Activated T-helper 2 cell treated with anti-CD3 and anti-CD28 coated beads, Interferon-gamma antibody, Interleukin-2, Interleukin-4, amounts not matched to agents 10 μg/mL and 5 μg/mL and 100 μg/mL, durations not matched to agents 14 hours and 24 hours and 36 hours (primary cell): ENCODE measurements at places on chromosomes 3 and 15.

- H3K27me3 ChIP-seq: peaks cover 2% of the 10 kb centered on the region
- DNase-seq: no peak
- H3K4me3 ChIP-seq: no peak overlapping the region
- no peaks in the 10 kb centered on the region for H3K4me1 ChIP-seq
- no peaks in the 10 kb centered on the region for H3K36me3 ChIP-seq
- H3K27ac ChIP-seq: no peak overlapping the region
Measured at GRCh38 chr3:67302489-67302888, 304.4 kb downstream of the KBTBD8 start.

DNA sequence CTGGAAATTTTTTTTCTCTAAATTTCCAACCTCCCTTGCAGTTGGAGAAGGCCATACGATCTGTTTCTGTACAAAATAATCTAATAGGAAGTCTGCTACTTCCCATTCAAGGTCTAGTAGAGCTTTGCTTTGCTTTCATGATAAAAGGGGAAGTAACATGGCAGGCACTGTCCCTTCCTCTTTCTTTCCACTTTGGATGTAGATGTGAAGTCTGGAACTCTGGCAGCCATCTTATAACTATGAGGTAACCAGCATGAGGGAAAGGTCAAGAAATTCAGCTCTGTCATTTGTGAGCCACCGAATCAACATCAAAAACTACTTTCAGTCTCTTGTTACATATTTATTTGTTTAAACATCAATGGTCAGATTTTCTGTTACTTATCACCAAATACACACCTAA is 156.3 kb downstream of the MTHFS start:
- H3K4me1 ChIP-seq: no peaks in the 10 kb centered on the region
- DNase-seq: no peak
- H3K27me3 ChIP-seq: peaks cover 9% of the 10 kb centered on the region

GRCh38 chr3:133949438-133949837 is 53.8 kb upstream of the RAB6B start:
- no peaks in the 10 kb centered on the region for H3K4me1 ChIP-seq
- DNase-seq: no peak
- H3K36me3 ChIP-seq: no peaks in the 10 kb centered on the region
- H3K4me3 ChIP-seq: no peak overlapping the region
- H3K27ac ChIP-seq: no peak overlapping the region

DNA sequence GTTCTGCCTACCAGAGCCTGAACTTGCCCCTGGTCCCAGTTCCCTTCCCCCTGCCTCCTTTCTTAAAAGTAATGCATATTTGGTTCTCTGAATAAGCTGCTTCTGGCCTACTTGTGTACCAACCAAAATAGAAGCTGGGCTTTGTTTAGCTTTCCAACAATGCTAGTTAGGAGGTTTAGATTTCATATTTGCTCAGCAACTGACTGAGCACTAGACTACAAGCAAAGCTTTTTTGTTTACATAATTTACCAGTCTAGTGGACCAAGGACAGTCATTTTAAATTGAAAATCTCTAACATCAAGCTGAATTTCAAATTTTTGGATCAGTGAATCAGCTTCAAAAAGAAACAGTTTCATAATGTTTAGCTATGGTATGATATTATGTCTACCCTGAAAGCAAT is 331.2 kb downstream of the ULK4 start:
- no peak overlapping the region for H3K27ac ChIP-seq
- no peak overlapping the region for H3K4me3 ChIP-seq
- H3K4me1 ChIP-seq: no peaks in the 10 kb centered on the region
- no peaks in the 10 kb centered on the region for H3K27me3 ChIP-seq
- H3K36me3 ChIP-seq: no peaks in the 10 kb centered on the region

GRCh38 chr3:178275793-178276192 is 260.4 kb upstream of the KCNMB2 start:
- H3K27ac ChIP-seq: no peak overlapping the region
- H3K4me3 ChIP-seq: no peak overlapping the region
- no peak for DNase-seq
- H3K4me1 ChIP-seq: no peaks in the 10 kb centered on the region
- no peaks in the 10 kb centered on the region for H3K36me3 ChIP-seq
- no peaks in the 10 kb centered on the region for H3K27me3 ChIP-seq

- H3K27me3 ChIP-seq: no peaks in the 10 kb centered on the region
- H3K36me3 ChIP-seq: no peaks in the 10 kb centered on the region
- no peak overlapping the region for H3K4me3 ChIP-seq
- no peak for DNase-seq
Measured at GRCh38 chr3:27910456-27910855, 188.3 kb upstream of the EOMES start.

DNA sequence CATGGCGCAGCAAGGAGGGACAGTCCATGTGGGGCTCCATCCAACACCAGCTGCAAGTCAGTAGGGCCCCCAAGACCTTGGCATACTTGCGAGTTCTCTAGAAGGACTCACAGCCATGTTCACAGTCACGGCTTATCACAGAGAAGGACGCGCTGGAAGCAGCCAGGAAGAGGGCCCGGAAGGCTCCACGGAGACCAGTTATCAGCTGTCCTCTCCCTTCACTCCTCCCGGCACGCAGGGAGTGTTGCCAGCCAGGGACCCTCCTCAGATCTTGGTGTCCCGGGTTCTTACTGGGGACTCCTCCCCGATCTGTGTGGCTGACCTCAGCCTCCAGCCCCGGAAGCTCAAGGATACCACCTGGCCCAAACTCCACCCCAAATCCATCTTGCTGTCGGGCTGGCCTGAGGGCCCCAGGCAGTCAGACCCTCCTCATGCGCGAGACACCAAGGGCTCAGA is 68.0 kb downstream of the SLTM start:
- no peaks in the 10 kb centered on the region for H3K36me3 ChIP-seq
- H3K27me3 ChIP-seq: no peaks in the 10 kb centered on the region
- DNase-seq: no peak
- no peak overlapping the region for H3K4me3 ChIP-seq
- no peak overlapping the region for H3K27ac ChIP-seq

DNA sequence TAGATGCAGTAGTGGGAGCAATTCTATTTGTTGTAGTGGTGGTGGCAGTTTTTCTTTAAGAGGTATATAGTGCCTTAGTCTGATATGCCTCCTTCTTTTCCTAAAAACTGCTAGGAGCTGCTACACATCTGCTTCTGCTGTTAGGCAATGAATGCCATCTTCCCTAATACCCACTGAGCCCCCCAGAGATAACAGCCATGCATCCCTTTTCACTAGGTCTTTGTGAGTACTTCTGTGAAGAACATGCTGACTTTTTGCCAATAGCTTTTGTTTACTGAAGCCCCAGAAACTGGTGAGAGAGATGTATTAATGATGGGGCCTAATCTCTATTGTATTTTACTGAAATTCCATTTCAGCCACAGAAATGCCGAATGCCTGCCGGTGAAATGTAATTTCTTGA is 92.6 kb upstream of the CHL1 start:
- no peak overlapping the region for H3K4me3 ChIP-seq
- no peaks in the 10 kb centered on the region for H3K36me3 ChIP-seq
- no peak overlapping the region for H3K27ac ChIP-seq
- H3K4me1 ChIP-seq: no peaks in the 10 kb centered on the region
- no peak for DNase-seq
- no peaks in the 10 kb centered on the region for H3K27me3 ChIP-seq

- H3K4me1 ChIP-seq: no peaks in the 10 kb centered on the region
- H3K36me3 ChIP-seq: no peaks in the 10 kb centered on the region
- no peaks in the 10 kb centered on the region for H3K27me3 ChIP-seq
- DNase-seq: no peak
- H3K27ac ChIP-seq: no peak overlapping the region
Measured at GRCh38 chr3:42292009-42292408, 26.0 kb upstream of the CCK start.

- H3K4me1 ChIP-seq: no peaks in the 10 kb centered on the region
- no peak overlapping the region for H3K27ac ChIP-seq
- H3K4me3 ChIP-seq: no peak overlapping the region
- H3K27me3 ChIP-seq: peaks cover 33% of the 10 kb centered on the region
- H3K36me3 ChIP-seq: peaks cover 9% of the 10 kb centered on the region
Measured at GRCh38 chr3:129046732-129047552, 13.6 kb upstream of the GP9 start.

DNA sequence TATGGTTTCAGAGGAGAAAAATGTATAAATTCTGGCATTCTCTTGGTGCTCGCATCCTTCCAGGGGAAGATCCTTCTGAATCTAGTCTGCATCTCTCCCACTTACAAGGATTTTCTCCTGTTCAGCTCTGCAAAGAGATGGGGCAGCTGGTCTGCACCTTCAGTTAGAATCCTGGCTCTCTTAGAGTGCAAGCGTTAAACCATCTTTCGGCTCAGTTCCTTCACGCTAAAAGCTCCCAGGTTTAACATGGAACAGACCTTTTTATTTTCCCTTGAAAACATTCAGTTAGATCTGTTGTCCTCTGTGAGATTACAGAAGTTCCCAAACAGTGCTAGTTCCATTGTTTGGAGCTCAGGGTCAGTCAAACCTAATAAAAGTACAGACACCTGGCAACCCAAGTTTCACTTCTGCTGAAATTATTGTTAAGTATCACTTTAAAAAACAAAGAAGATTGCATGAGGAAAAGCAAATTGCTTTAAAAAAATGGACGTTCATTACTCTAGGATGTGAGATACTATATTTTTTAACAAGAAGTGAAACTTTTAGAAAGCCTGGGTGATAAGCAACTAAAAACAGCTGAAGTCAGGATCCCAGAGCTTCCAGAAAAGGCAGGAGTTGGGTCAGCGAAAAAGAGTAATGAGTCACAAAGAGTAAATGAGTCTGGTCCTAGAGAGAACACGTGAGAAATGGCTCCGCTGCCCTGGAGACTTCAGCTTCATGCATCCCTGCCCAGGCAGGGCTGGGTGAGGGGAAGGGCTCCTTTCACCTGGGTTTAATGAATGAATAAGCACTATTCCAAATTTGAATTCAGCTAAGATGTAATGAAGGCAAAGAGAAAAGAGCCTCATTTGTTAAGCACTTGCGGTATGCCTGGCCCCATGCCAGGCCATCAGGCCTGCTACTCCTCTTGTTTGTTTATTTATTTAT is 63.3 kb downstream of the ABTB1 start:
- no peak for DNase-seq
- H3K36me3 ChIP-seq: no peaks in the 10 kb centered on the region
- no peak overlapping the region for H3K27ac ChIP-seq
- peaks cover 27% of the 10 kb centered on the region for H3K27me3 ChIP-seq
- H3K4me3 ChIP-seq: no peak overlapping the region

DNA sequence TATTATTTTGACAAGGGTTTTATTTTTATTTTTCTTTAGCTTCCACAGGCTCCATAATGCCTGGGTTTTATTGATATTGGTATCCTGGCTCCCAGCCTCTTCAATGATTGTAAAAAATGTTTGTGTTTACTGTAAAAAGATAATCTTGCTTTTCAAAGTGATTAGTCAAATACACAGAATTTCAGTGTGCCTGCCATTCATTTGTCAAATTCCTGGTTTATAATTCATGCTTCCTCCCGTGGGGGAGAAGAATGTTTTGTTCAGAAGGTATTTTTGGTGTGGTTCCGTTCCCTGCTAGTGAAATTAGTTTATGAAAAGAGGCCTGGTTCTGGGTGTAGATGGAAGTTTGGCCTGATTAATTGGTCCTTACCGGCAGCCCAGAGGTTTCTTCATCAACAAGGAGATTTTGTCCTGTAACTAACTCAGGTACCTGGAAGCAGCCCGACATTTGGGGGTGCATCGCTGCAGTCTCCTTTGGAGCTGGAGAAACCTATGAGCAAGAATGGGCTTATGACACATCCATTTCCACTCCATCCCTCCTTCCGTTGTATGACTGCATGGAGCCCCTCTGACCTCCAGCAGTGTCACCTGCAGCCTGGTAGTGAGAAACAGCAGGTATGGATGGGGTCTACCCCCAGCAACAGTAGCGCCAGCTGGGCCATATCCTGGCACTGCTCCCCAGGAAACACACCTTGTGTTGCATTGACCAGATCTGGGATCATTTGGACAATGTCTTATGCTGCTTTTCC is 101.5 kb downstream of the PGPEP1L start:
- H3K27me3 ChIP-seq: no peaks in the 10 kb centered on the region
- no peak overlapping the region for H3K4me3 ChIP-seq
- H3K27ac ChIP-seq: no peak overlapping the region
- H3K36me3 ChIP-seq: peaks cover 10% of the 10 kb centered on the region

- H3K4me3 ChIP-seq: no peak overlapping the region
- no peaks in the 10 kb centered on the region for H3K27me3 ChIP-seq
- H3K27ac ChIP-seq: no peak overlapping the region
- peaks cover 8% of the 10 kb centered on the region for H3K4me1 ChIP-seq
- H3K36me3 ChIP-seq: no peaks in the 10 kb centered on the region
- no peak for DNase-seq
Measured at GRCh38 chr3:99542767-99543518, 95.5 kb upstream of the COL8A1 start.

DNA sequence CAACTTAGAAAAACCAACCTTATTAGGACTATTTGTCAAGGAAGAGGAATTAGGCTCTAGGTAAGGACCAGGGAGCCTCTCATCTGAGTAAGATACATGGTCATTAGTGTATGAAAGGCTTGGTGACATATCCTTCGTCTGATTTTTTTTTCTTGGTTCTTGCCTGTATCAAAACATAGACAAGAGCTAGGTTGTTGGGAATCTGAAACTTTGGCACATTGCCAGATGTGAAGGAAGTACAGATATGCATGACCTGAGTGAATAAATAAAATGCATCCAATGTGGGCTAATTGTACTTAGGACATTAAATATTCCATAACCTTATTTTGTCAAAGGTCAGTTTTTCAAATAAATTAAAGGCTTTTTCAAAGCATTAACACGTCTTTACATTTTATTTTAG is 151.8 kb downstream of the SYNPR start:
- no peaks in the 10 kb centered on the region for H3K4me1 ChIP-seq
- H3K27me3 ChIP-seq: no peaks in the 10 kb centered on the region
- H3K27ac ChIP-seq: no peak overlapping the region
- H3K36me3 ChIP-seq: no peaks in the 10 kb centered on the region

- no peaks in the 10 kb centered on the region for H3K4me1 ChIP-seq
- H3K4me3 ChIP-seq: no peak overlapping the region
- no peak for DNase-seq
- no peak overlapping the region for H3K27ac ChIP-seq
Measured at GRCh38 chr3:106728315-106729098, 648.7 kb upstream of the CCDC54 start.

DNA sequence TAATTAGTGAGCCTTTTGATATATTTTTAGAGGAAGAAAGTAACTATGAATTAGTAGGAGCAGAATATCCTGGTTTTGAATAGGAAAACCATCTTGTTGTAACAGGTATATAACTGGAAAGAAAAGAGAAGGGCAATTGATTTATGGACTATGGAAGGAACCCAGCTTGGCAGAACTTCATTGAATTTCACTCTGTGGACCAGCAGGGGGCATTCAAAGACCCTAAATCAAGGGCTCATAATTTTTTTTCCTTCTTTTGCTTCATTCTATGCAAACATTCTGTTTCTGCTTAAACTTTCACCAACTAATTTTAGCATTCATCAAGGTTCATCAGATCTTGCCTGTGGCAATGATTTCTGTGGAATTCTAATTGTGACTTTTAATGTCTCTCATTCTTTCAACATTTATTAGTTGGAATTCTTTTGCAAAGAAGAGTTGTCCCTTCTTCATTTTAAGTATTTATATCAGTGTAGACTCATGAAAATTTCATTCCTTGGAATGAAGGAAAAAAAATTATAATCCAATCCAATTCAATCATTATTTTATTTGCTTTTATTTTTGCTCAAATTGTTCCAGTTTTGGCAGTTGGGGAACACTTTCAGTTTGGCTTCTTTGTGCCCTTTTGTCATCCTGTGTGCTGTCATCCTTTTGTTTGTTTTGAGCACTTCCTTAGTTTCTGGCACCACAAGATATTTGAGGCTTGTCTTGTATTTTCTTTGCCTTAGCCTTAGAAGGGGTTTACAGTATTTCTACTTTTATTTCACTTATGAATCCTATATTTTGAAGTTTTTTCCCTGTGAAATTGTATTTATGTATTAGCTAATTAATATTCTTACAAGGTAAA is 30.4 kb downstream of the NXPE3 start:
- H3K4me3 ChIP-seq: no peak overlapping the region
- H3K4me1 ChIP-seq: peaks cover 51% of the 10 kb centered on the region
- no peak for DNase-seq
- H3K36me3 ChIP-seq: peaks cover 25% of the 10 kb centered on the region
